ENCODE measurements at places on chromosomes 4 and X.

DNA sequence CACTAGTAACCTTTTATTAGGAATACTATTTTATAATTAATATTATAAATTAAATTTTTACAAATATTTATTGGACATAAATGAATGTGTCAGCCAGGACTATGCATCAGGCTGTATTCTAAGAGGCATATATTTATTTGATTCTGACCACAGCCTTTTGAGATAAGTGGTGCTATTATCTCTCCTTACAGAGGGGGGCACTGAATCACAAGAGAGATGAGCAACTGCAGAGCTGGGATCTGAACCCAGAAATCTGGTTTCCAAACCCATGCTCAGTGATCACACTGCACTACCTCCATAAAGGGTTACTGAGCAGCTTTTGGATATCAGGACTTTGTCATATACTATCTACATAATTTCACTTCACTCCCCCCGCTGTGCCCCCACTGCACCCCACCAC, 322.0 kb downstream of the TMA16 start:
- no peak for DNase-seq

DNA sequence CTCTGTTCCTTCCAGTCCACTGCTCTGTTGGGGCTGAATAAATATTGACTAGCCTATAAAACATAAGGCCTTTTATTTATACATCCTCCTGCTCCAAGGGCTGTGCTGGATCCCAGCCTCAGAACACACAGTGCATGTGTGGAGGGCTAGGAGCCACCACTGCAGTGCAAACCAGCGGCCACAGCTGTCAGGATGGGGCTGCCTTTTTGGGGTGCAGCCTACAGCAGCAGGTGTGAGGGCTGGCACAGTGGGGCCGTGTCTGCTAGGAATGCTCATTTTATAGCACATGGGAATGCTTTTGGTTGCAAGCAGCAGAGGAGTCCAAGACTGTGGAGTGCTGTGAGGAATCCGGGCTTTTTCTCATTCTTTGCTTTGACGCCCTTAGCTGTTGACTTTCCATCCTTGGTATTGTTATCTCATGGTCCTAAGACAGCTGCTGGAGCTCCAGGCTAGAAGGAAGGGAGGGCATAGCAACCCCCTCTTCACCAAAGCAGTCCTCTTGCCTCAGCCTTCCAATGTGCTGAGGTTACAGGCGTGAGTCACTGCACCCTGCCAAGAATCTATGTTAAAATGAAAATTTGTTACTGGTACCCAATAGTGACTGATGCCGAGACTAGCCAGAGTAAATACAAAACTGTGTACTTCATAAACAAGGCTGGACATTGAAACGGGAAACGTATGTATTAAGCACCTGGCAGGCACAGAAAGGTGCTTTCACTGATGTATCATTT, 334.3 kb upstream of the GATB start:
- DNase-seq, result no peak

- no peak for DNase-seq
These were observed 14.2 kb upstream of the RPS6KA3 start for GRCh38 chrX:20280938-20281337.

GRCh38 chrX:124518885-124519284, 172.5 kb downstream of the SH2D1A start:
- no peak for DNase-seq

All from stimulated activated CD4-positive, alpha-beta T cell treated with anti-CD3 and anti-CD28 coated beads, Interleukin-2, amount 100 ng/mL, for 48 hours (primary cell).